ENCODE measurements at places on chromosomes 2 and 18. TPM values are rescaled to one million over a fixed set of nuclear protein-coding genes. Genes with fewer than 3 reads are reported as not detected.

CDK5R2 gene
- not detected for total RNA-seq

MARCO gene
- total RNA-seq = not detected

SOX11 gene
- not detected for total RNA-seq

ABCG8 gene
- total RNA-seq = not detected

GAL3ST2 gene
- total RNA-seq = 0.23 TPM
